ENCODE measurements at places on chromosomes 5 and 9.

- peak; percentile 25 for DNase-seq
These were observed at the start of gene ABL1 for GRCh38 chr9:130834371-130835336. Gene ABL1, plus strand, starts transcription at chr9:130835254. Its CDS starts 193 bp downstream, at chr9:130835447.

- no peak for DNase-seq
These were observed 28.9 kb downstream of the TAF11L14 start for GRCh38 chr5:17663182-17663581.

DNA sequence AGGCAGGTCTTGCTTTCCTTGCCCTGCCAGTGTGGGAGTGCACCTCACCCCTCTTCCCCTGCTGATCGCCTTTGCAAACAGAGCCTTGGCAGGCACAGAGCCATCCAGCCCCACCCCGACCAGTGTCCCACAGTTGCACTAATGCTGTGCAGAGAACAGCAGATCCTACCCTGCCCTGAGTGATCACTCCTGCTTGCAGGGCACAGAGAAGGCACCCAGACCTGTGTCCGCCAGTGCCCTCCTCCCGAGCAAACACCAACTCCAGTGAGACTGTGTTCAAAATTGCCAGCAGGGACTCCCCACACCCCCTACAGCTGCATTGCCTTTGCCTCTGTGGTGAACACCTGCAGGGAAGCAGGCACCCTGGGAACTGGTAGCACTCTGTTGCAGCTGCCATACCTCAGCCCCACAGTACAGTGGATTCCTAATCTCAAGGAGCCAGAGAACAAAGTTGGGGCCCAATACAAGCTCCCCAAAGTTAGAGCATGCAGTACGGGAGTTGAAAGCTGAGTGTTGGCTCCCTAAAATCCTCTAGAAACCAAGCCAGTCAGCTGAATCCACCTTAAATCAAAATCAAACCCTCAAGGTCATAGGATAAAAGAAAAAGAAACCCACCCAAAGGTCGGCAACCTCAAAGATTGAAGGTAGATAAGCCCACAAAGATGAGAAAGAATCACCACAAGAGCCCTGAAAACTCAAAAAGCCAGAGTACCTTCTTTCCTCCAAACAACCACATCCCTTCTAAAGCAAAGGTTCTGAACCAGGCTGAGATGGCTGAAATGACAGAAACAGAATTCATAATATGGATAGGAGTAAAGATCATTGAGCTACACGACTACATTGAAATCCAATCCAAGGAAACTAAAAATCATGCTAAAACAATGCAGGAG, 92.9 kb upstream of the PIK3R1 start:
- DNase-seq: no peak

DNA sequence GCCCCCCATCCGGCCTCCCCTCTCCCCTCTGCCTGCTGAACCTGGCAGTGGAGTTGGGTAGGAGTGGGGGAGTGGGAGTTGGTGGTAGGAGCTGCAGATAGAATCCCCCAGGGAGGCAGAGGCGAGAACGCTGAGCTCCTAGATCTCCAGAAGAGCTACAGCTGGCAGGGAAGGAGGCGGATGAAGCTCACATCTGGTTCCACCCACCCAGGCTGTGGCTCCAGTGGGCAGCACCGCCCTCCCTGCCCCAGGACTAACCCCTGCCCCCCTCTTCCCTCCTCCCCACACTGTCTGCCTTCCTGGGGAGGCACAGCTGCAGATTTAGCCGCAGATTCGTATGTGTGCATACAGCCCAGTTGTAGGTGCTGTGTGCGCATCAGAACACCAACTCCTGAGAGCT, 34.2 kb downstream of the C9orf50 start:
- DNase-seq: no peak

DNA sequence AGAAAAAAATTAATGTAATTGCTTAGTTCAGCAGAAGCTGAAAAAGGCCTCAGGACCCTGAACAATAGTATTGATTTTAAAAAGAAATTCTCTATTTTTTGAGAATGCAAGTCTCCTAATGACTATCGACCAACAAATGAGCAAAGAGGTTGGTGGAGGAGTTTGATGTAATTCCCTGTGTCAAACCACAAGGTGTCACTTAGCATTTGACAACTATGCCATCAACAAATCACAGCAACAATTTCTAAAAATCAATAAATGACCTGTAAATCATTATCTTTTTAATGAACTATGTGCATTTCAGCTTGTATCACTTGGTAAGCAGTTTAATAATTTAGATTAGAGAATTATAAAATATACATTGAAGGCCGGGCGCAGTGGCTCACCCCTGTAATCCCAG, 133.7 kb downstream of the PRELID2 start:
- no peak for DNase-seq

DNA sequence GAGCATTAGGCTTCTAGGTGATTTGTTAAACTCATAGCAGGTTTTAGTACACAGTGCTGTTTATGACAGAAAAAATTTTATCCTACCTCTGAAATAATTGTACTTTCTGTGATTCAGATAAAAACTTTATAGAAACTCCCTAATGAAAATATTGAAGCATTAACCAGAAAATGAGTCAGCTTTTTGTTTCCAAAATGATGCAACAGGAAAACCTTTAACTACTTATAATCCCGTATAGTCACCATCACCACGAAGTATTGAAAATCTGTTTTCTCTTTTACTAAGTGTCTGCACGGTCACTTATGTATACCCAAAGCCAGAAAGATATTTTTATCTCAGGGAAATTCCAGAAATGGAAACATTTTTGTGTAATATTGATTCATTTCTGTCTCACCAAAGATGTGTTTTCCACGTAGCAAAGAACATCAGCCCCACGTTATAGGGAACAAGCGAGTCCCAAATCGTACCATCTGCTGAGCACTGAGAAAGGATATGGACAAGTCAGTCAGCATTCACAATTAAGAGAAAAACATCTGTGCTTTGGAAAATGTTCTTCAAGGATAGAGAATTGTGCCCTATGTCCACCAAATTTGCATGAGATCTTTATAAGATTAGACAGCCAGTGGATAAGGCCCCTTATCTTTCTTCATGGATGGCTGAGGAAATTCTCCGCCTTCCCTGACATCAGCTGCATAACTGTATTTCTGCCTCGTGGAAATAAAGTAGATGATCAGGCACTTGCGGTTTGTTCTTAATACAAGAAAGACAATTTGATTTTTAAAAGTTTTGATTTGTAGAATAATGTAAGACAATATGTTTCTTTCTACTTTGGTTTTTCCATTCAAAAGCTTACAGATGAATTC, 41.9 kb downstream of the TNFAIP8 start:
- DNase-seq: peak; percentile 48

DNA sequence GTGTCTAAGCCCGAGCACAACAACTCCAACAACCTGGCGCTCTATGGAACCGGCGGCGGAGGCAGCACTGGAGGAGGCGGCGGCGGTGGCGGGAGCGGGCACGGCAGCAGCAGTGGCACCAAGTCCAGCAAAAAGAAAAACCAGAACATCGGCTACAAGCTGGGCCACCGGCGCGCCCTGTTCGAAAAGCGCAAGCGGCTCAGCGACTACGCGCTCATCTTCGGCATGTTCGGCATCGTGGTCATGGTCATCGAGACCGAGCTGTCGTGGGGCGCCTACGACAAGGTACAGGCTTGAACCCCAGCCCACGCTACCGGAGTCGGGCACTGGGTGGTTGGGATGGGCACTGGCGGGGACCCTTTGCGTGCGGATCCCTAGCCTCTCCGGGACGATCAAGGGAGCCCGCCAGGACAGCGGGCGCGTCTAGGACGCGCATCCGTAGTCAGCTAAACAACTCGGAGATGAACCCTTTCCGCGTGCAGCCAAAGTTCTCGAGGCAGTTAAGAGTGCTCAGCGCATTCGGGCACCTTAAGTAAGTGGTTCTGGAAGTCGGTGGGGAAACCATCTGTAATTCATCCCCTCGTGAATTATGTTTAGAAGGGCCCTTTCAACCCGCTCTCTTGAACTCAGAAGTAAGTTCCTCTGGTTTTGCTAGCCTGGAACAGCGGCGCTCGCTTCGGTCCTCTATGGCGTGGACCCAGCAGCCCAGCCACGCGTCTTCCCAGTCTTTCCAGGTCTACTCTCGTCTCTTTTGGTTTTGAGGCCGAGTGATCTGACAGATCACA, 1.3 kb downstream of the KCNN2 start:
- no peak for DNase-seq

GRCh38 chr9:102499468-102499867, 495.7 kb upstream of the CYLC2 start:
- no peak for DNase-seq

GRCh38 chr5:114369680-114370417, 8.0 kb downstream of the KCNN2 start:
- no peak for DNase-seq

- no peak for DNase-seq
These were observed 199.7 kb downstream of the GLIS3 start for GRCh38 chr9:4099976-4100735.

GRCh38 chr9:124340219-124341069, 74.8 kb downstream of the PSMB7 start:
- DNase-seq: no peak

DNA sequence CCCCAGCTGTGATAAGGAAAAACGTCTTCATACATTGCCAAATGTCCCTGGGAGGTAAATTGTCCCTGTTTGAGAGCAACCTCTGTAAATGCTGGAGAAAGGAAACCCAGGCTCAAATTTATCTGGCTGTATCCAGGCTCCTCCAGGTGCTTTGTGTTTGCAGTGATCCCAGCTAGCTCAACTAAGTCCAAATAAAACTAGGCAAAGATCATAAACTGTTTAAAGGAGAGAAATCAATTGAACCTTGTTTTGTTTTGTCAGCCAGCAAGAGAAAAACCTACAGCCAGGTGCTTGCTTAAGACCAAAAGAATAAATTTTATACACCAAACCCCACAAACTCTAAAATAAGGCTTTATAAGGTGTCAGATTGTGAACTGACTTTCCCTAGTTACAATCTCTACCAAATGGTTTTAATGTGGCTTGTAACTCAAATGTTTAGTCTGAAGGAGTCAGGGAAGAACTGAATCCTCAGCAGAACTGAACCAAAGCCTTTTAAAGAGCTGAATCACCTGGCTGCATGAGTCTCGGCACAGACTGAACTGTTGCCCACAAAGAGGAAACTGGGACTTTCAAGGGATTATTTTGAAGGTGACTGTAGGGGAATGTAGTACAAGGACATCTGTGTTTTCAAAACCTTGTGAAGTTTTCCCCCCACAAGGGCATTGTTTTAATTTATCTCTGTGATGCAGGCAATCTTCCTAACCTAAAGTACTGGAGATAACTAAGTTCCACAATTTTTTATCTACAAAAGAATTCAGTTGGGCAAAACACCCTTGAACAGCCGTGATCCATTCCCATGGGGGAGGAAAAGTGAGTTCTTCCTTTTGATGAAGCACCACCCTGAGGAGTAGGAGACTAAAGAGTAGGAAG, 201.7 kb upstream of the TARS1 start:
- DNase-seq: peak; percentile 35

GRCh38 chr5:168291964-168292785, 730 bp downstream of the WWC1 start:
- peak; percentile 8 for DNase-seq

- no peak for DNase-seq
These were observed 69.3 kb downstream of the HSPA4 start for GRCh38 chr5:133121080-133121479.

GRCh38 chr9:69089491-69089890, 53.9 kb downstream of the FXN start:
- DNase-seq: no peak

- no peak for DNase-seq
These were observed 662 bp downstream of the SUSD3 start for GRCh38 chr9:93059011-93059714.

DNA sequence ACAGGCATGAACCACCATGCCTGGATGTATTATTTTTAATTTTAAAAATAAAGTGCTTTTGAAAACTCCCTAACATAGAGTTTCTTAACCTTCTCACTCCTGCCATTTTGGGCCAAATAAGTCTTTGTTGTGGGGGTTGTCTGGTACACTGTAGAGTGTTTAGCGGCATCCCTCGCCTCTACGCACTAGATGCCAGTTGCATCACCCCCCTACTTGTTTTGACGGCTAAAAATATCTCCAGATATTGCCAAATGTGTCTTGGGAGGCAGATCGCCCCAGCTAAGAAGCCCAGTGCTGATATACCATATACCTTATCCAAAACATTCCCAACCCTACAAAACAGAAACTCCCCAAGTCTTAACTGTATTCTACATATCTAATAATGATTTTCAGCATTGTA, 54.6 kb downstream of the SCAI start:
- DNase-seq: no peak

DNA sequence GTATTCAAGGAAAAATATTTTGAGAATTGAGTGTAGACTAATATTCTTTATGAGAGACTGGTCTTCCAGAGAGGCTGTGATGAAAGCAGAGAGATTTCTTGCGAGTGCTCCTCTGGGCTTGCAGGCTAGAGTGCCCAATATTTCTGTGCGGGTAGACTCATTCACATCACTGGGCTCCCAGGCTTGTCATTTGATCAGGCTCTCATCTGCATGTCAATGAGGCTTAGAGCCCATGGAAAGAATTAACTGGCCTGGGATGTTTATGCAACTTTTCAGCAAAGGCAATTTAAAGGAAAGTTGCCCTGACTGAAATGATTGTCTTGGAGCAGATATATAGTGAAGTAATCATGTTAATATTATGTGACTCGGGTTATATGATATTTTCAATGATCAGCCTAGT, 42.3 kb downstream of the SNCAIP start:
- DNase-seq: no peak

DNA sequence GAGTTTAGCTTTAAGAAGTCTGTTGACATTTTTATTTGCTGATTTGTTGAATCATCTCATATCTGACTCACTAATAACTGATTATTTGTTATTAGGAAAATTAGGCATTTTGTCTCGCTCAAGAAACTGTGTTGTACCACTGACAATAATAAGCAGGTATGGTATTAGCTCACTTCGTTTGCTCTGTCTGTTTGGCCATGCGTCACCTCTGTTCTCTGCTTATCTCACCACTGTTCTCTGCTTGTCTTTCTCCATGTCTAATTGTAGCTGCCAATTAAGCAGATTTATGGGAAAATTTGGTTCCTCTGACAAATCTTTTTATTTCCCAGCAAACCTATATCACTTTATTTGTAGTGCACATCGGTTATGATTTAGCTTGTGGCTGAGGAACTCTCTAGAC, 138.9 kb downstream of the WDR41 start:
- no peak for DNase-seq

GRCh38 chr5:56450766-56451165, 217.6 kb upstream of the ANKRD55 start:
- no peak for DNase-seq

DNA sequence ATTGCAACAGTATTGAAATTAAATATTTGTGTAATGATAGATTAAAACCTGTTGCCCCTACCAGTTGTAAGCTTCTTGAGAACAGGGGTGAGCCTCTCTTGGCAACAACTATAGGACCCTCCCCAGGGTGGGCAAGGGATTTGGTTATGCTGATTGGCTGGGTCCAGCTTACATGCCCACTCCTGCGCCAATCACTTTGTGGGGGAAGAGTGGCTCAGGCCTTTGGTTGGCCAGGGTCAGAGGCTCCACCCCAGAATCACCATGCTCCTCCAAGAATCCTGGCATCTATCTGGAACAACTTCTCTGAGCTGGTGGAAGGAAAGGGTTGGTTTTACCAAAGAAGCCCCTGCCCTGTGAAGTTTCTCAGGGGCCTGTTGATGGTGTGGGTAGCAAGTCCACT, 8.6 kb upstream of the PITX1 start:
- no peak for DNase-seq

GRCh38 chr5:112479418-112479817, 60.3 kb upstream of the EPB41L4A start:
- no peak for DNase-seq

Measured in hematopoietic multipotent progenitor cell (in vitro differentiated cells).